ENCODE measurements at places on chromosomes 6 and 20.

DNA sequence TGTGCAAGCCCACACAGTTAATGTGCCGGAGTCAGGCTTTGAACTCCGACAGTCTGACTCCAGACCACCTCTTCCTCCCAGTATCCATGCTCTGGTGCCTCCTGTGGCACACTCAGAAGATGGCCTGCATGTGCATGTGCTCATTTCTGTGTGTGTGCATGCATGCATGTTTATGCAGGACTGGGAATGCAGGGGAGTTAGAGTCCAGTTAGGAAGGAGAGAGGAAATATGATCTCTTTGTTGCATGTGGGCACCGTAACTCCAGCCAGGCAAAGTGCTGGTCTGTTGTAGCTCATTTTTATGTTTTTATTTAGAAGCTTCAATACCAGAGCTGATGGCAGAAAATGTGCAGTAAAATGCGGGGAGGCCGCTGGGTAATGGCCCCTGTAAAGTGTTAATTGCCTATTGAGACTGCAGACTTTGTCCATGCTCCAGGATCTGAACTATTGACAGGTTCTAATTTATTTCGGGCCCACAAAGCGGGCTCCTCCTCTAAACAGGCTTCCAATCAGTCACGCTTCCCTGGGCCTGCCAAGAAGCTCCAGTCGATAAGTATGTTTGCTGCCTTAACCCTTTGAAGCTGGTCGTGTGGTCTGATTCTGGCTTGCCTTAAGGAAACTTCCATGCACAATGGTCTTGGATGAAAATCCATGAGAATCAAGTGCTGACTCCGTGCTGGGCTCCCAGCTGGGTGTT, 248.3 kb downstream of the DHX35 start:
- DNase-seq, result no peak

DNA sequence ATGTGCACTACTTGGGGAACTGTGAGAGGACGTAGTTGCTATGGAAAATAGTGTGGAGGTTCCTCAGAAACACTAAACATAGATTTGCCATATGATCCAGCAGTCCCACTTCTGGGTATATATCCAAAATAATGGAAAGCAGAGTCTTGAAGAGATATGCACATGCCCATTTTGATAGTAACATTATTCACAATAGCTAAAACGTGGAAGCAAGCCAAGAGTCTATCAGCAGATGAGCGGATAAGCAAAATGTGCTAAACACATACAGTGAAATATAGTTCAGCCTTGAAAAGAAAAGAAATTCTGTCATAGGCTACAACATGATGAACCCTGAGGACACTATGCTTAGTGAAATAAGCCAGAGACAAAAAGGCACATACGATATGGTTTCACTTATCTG, 11.1 kb downstream of the SYNDIG1 start:
- no peak for DNase-seq

DNA sequence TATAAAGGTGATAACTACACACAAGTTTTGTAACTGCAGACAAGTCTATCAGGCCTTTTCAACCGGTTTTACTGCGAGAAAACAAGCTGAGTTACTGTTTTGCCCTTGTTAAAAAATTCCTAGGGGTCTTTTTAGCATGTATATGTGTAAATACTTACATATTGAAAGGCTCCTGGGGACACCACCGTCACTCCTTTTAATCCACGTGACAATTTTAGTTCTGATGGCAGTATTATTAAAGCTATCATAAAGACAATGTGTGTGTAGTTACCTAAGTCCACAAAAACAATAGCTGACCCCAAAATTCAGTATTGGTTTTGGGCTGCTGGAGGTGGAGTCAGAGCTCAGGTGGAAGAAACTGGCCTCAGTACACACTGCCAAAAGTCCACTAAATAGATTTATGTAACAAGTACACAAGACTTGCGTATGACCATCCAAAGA, 41.3 kb upstream of the HFE start:
- no peak for DNase-seq

- no peak for DNase-seq
Measured at GRCh38 chr6:109759098-109759955, 68.2 kb downstream of the FIG4 start.

GRCh38 chr6:52675372-52675771, 4.5 kb downstream of the TMEM14A start:
- no peak for DNase-seq

- DNase-seq, result no peak
Measured at GRCh38 chr6:72683797-72684196, 61.9 kb downstream of the KCNQ5 start.

DNA sequence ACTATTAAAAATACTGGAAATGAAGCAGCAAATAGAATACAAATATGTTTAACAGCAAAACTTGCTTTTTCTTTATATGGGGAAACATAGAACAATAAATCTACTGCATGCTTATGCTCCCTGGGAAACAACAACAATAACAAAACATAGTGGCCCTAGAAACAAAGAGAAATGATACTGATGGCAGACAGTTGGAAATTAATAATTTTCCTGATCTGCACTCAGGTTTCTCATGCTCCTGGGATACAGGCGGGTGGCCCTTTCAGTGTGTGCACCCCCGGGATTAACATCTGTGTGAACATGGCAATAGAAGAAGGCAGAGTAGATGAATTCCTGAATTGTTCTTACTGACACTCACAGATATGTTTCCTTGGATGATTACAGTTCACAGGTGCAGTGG, 209.2 kb upstream of the TBX18 start:
- DNase-seq, result no peak

All from NCI-H1930 (cell line).